ENCODE measurements at places on chromosomes 6 and 20. TPM values are rescaled to one million over a fixed set of nuclear protein-coding genes. Genes with fewer than 3 reads are reported as not detected.

The NKX2-2 gene
- not detected for total RNA-seq

- no peak for DNase-seq
These were observed 104.4 kb downstream of the MANEA start for GRCh38 chr6:95681736-95682135.

- DNase-seq, result no peak
These were observed 40.6 kb upstream of the SUMO4 start for GRCh38 chr6:149359440-149359839.

DNA sequence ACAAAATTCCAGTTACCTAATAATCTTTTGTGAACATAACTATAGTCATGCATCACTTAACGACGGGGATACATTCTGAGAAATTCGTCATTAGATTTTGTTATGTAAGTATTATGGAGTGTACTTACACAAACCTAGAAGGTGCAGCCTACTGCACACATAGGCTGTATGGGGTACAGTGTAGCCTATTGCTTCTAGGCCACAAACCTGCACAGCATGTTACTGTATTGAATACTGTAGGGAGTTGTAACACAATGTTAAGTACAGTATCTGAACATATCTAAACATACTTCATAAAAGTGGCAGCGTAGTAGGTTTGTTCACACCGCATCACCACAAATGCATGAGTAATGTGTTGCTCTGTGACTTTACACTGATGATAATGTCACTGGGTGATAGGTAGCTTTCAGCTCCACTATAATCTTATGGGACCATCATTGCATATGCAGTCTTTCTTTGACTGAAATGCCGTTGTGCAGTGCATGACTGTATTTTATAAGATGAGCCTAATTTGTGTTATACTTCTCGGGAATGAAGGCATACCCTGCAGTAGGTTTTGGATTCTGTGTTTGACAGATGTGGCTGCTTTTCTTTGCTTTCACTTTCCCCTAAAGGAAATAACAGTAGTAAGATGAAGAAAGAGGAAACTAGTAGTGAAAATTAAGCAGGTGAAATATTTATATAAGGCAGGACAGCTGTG, 365.6 kb downstream of the FARS2 start:
- DNase-seq, result no peak
